ENCODE measurements at places on chromosomes 3 and 15. TPM values are rescaled to one million over a fixed set of nuclear protein-coding genes. Genes with fewer than 3 reads are reported as not detected.

DNA sequence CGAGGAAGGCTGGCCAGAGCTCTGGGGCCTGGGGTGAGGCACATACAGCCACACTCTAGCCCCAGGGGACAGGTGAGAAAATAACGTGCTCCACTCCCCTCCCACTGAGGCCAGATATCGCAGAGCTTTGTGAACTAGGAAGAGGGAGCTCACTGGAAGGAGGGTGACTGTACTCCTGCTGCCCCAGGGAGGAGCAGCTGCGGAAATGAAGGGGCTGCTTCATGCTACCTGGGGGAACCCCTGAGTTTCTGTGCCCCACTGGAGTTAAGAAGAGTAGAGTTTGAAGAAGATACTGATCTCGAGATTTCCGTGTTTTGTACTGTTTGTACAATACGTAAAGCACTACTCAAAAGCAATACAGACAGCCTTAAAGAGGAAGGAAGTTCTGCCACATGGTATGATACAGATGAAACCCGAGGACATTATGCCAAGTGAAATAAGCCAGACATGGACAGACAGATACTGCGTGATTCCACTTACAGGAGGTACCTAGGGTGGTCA is 44.6 kb downstream of the CMTM6 start:
- peaks cover 4% of the 10 kb centered on the region for H3K36me3 ChIP-seq
- peak overlapping the region; percentile 32 for H3K27ac ChIP-seq
- DNase-seq = no peak

DNA sequence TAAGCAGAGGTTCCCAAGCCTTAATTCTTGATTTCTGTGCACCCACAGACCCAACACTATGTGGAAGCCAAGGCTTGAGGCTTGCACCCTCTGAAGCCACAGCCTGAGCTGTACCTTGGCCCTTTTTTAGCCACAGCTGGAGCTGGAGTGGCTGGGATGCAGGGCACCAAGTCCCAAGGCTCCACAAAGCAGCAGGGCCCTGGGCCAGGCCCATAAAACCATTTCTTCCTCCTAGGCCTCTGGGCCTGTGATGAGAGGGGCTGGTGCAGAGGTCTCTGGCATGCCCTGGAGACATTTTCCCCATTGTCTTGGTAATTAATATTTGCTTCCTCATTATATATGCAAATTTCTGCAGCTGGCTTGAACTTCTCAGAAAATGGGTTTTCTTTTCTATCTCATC is 60.9 kb upstream of the GSK3B start:
- DNase-seq = no peak
- H3K27ac ChIP-seq = no peak overlapping the region
- no peaks in the 10 kb centered on the region for H3K27me3 ChIP-seq
- no peaks in the 10 kb centered on the region for H3K36me3 ChIP-seq
- H3K4me1 ChIP-seq = peaks cover 14% of the 10 kb centered on the region

DNA sequence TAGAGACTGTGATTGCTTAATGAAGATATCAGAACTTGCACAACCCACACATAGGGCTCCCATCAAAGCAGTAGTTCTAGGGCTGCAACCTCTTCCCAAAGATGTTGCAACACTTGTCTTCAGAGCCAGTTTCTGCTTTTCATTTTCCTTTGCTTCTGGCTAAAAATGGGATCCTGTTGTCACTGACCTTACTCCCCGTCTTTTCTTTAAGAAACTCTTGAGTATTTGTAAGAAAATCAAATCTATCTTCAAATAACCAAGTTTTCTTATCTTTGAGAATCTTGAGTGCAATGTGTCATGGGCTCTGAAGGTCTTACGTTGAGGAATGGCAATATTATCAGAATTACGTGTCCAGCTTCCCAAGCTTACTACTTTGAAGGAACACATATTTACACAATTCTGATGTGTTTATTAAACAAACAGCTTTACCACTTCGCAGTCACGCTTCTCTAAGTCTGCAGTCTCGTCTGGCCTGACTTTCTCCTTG is 24.1 kb downstream of the CACNA1D start:
- H3K4me1 ChIP-seq = peaks cover 7% of the 10 kb centered on the region
- H3K27ac ChIP-seq = no peak overlapping the region
- DNase-seq = no peak

- no peak overlapping the region for H3K4me3 ChIP-seq
- DNase-seq = no peak
Measured at GRCh38 chr15:59154243-59154642, 49.3 kb downstream of the CCNB2 start.

DNA sequence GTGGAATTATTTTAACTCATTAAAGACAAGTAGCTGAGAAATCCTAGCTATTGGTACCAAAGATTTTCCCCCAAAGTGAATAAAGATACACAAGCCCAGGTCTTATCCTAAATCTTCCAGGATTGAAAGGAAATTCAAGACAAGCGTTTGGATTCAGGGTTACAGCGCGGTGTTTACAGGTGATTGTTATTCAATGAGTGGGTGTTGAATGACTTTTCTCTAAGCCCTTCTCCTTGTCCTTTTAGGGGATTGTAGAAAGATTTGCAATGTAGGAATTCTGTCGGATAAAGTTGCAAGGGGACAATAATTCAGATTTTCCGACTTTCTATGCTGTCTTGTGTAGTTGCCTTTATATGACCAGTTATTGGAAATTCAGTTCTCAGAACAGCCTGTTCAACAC is 57.2 kb downstream of the USP13 start:
- H3K4me3 ChIP-seq = no peak overlapping the region
- H3K4me1 ChIP-seq = no peaks in the 10 kb centered on the region
- peaks cover 26% of the 10 kb centered on the region for H3K36me3 ChIP-seq
- H3K27ac ChIP-seq = no peak overlapping the region

- DNase-seq = no peak
- H3K27ac ChIP-seq = no peak overlapping the region
- H3K27me3 ChIP-seq = no peaks in the 10 kb centered on the region
- no peak overlapping the region for H3K4me3 ChIP-seq
- no peaks in the 10 kb centered on the region for H3K4me1 ChIP-seq
Measured at GRCh38 chr3:125240496-125240895, 27.9 kb upstream of the SLC12A8 start.

Gene NPHP3
- 133 TPM for total RNA-seq

Gene BNC1
- total RNA-seq = 72.4 TPM
